Natural killer cell treated with Interleukin-12 subunit alpha and Interleukin-12 subunit beta and Interleukin-15 and Interleukin-18, amount 100 ng/mL, for 72 hours (primary cell): ENCODE measurements at places on chromosomes 11 and 22. TPM values are rescaled to one million over a fixed set of nuclear protein-coding genes. Genes with fewer than 3 reads are reported as not detected.

SPDYC gene
- not detected for total RNA-seq

DNA sequence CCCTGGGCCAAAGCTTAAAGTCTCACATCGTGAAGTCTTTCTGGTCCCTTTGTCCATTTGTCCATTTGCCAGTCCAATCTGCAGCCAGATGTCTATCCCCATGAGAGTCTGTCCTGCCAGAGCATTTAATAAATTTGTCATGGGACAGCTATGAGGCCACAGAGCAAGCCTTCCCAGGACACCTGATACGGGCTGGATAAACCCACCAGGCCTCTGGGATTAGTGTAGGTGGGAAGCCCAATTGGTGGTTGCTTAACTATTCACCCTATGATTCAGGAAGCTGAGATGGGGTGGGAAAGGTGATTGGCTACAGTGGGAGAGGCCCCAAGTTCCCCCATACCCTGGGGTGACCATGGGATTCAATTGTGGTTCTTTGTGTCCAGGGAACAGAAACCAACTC, 39.9 kb downstream of the MYEOV start:
- no peak overlapping the region for H3K27ac ChIP-seq
- peaks cover 9% of the 10 kb centered on the region for H3K27me3 ChIP-seq

- H3K4me1 ChIP-seq = peaks cover 18% of the 10 kb centered on the region
- no peak for DNase-seq
- no peaks in the 10 kb centered on the region for H3K27me3 ChIP-seq
- no peak overlapping the region for H3K27ac ChIP-seq
Observed at GRCh38 chr11:130077671-130078070, 8.0 kb downstream of the APLP2 start.

GRCh38 chr11:11046781-11047180, 188.9 kb upstream of the ZBED5 start:
- H3K4me3 ChIP-seq = no peak overlapping the region
- H3K27me3 ChIP-seq = peaks cover 10% of the 10 kb centered on the region
- H3K4me1 ChIP-seq = peaks cover 5% of the 10 kb centered on the region
- DNase-seq = no peak
- H3K27ac ChIP-seq = no peak overlapping the region

DNA sequence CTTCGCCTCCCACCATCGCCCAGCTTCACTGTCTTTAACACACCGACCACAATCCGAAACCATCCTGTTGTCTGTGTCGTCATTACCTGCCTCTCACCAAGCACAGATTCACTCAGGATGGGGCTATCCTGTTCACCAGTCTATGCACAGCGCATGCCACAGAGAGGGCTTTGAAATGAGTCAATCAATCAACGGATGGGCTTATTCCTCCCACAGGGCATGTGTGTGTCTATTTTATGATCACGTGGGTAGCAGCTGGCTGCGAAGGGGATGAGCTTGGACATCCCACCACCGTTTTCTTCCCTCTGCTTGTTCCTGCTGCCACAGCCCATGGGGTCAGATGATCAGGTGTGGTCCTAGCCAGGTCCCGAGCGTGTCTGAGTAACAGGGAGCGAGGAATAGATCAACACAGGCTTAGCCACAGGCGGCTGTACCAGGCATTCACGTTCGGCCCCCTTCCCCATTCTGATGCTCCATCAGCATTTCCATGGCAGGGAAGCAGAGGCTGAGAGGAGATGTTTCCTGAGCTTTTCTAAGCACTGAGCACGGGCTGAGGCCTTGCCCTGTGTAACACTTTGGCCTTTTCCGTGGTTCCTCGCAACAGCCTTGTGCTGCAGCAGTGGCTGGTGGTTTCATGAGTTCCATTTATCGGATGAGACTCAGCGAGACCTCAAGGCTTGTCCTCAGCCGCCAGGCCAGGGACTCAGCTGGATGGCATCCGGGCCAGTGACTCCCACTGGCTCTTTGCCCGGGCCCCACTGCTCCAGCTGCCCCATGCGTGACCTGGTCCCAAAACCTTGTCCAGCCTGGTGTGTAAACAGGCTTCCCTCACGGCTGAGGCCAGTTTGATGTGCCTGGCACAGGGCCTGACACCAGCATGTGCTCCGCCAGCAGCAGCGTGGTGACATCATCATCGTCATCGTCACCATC, 48.1 kb upstream of the FGF3 start:
- H3K4me1 ChIP-seq = no peaks in the 10 kb centered on the region
- H3K4me3 ChIP-seq = no peak overlapping the region
- peaks cover 23% of the 10 kb centered on the region for H3K27me3 ChIP-seq
- H3K27ac ChIP-seq = no peak overlapping the region

DNA sequence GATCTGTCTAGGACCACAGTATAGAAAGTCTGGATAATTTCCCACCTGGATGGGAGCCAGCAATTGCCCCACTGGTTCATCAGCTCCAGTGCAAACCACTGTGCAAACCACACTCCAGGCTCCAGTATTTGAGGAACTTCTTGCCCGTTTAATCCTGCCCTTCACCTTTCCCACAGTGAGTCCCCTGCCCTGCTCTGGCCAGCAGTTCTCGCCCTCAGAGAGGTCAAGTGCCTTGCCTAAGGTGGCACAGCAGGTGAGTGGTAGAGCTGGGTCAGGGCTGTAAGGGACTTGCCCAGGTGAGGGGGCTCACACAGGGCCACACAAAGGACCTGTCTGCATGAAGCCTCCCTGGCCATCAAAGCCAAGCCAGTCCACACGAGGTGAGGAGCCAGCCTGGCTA, 24.1 kb downstream of the MS4A10 start:
- H3K4me3 ChIP-seq = no peak overlapping the region
- no peak for DNase-seq
- H3K27me3 ChIP-seq = peaks cover 13% of the 10 kb centered on the region
- H3K36me3 ChIP-seq = no peaks in the 10 kb centered on the region
- no peak overlapping the region for H3K27ac ChIP-seq
- H3K4me1 ChIP-seq = no peaks in the 10 kb centered on the region

DNA sequence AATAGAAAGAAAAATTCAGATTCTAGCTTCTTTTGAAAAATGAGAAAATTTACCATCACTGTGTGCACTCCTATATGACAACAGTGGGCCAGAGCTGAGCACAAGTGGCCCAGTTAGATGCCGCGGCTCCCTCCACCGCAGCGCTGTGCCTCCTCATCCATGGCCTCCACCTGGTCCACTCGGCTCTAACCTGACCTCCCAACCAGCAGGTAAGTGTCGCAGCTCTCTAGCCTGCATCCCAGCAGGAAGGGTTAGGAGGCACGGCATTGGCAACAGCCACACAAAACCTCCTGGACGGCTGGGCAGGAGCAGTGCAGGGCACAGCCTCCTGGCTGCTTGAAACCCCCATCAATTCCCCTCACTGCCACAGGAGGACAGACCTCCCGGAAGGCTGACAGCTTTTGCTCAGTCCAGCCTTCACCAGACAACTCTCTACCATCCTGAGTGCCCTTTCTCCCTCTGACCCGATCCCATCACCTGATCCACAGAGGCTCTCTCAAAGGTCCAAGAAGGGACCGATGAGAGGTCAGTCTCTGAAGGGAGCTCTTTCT, 76.1 kb downstream of the RPL27A start:
- no peaks in the 10 kb centered on the region for H3K36me3 ChIP-seq
- DNase-seq = no peak
- H3K4me3 ChIP-seq = no peak overlapping the region

- H3K27me3 ChIP-seq = no peaks in the 10 kb centered on the region
Observed at GRCh38 chr11:65493367-65494176, 5.3 kb upstream of the MALAT1 start.

GRCh38 chr11:71474771-71475483, 21.9 kb downstream of the NADSYN1 start:
- no peak overlapping the region for H3K4me3 ChIP-seq
- H3K4me1 ChIP-seq = no peaks in the 10 kb centered on the region
- no peaks in the 10 kb centered on the region for H3K36me3 ChIP-seq
- H3K27me3 ChIP-seq = no peaks in the 10 kb centered on the region

GRCh38 chr11:131595797-131596196, 225.4 kb downstream of the NTM start:
- H3K27me3 ChIP-seq = no peaks in the 10 kb centered on the region
- no peaks in the 10 kb centered on the region for H3K36me3 ChIP-seq
- H3K4me3 ChIP-seq = no peak overlapping the region

CNTF gene
- total RNA-seq = 4.7 TPM

KRTAP5-9 gene
- total RNA-seq = not detected

P2RY2 gene
- total RNA-seq = 0.20 TPM

DNA sequence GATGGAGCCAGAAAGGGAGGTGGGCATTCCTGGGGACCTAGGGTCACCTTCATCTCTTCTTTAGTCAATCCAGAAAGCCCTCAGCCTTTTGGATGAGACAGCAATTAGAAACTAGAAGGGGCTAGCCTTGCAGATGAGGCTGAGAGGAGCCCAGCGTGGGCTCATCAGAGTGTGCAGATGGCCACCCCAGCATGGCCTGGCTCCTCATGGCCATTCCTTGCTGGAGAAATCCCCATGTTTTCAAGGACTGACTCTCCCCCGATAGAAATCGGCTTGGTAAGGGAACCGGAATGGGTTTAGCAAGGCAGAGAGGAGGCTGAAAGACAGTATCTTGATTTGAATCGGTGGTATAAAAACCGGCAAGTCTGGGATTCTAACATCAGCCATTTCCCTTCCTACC, 274.6 kb downstream of the BUD13 start:
- no peaks in the 10 kb centered on the region for H3K36me3 ChIP-seq
- DNase-seq = no peak
- H3K27ac ChIP-seq = no peak overlapping the region
- peaks cover 27% of the 10 kb centered on the region for H3K27me3 ChIP-seq
